ENCODE measurements at places on chromosomes 12 and 14.
A peak's percentile ranks its signal among the peaks of the same experiment; 100 is the strongest.

GRCh38 chr14:37668646-37669045 is 73.2 kb downstream of the TTC6 start:
- DNase-seq: no peak

- peak; percentile 90 for DNase-seq
These were observed 4.4 kb upstream of the HOXC9 start for GRCh38 chr12:53995378-53996239.

GRCh38 chr14:78834766-78835451 is 664.7 kb downstream of the NRXN3 start:
- no peak for DNase-seq

DNA sequence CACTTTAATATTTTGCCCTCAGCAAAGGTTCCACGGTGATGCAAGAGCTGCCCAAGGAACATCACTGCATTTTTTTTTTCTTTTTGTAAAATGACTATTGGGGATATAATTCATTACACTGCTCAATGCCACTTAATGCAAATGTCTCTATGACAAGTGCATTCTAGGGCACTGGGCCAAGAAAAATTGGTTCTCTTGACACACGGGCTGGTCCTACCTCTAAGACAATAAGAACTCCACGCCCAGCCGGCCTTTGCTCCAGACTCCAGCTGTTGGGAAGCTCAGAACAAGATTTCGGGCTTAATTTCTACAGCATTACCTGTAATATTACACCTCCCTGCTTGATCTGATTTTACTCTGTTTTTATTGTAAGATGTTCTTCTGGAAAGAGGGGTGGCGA is 48.8 kb upstream of the VRK1 start:
- DNase-seq: no peak

DNA sequence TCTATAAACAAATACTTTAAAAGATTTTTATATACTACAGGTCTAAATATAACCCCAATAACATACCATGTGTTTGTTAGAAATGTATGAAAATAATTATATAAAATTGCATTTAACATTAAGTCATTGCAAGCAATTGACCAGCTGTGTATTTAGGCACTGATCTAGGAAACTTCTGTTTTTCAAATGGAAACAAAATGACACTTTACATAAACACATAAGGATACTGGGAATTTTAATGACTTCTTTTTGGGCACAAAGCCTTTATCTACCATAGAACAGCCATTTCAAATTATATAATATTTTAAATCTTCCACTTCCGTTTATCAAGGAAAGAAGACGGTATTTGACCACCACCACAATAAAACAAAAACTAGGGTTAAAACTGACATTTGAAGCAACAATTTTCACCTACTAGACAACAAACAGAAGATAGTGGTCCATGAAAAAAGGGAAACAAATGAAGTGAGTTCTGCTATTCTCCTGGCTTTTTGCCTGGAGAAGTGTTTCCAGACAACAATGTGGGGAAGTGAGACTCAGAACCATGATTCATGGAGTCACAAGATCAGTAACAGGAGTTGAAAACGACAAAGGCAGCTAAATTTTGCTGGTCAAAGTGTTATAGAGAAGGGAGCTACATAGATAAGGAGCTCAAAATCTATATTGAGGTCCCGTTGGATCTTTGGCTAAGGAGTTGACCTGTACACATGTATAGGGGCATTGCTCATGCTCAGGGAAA is 475.1 kb downstream of the TRHDE start:
- no peak for DNase-seq

DNA sequence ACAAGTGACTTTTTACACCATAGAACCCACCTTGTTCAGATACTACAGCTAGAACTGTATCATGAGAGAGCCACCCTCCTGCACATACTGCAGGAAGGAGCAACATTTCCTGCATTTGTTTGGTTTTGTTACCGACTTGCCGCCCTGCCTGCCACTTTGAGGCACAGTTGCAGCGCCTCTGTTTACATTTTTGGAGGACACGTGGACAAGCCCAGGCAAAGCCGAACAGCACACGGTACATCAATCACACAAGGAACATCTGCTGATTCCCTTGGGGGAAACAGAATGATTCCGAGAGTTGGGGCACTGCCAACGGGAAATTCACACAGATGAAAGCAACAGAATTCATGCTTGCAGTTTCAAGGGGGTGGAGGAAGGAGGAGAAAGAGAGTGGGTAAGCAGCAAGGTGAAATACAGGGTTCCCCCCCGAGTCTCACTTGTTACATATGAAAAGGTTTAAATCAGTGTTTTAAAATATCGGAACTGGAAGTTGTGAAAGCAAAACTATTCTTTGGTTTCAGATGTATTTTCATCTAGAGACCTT is 110.7 kb downstream of the BTG1 start:
- DNase-seq: no peak

DNA sequence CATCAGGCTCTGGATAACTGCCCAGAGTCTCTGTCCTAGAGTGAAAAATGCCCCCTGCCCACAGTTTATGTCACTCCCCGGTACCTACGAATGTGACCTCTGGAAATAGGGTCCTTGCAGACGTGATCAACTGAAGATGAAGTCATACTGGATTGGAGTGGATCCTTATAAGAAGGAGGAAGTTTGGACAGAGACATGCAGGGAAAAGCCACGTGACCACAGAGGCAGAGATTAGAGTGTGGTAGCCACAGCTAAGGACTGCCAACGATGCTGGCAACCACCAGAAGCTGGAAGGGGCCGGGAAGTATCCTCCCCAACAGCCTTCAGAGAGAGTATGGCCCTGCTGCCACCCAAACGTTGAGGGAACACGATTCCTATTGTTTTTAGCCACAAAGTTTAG is 101.2 kb upstream of the NCOR2 start:
- DNase-seq: no peak

All from H7 (cell line).